ENCODE measurements at places on chromosomes 5 and 9.

DNA sequence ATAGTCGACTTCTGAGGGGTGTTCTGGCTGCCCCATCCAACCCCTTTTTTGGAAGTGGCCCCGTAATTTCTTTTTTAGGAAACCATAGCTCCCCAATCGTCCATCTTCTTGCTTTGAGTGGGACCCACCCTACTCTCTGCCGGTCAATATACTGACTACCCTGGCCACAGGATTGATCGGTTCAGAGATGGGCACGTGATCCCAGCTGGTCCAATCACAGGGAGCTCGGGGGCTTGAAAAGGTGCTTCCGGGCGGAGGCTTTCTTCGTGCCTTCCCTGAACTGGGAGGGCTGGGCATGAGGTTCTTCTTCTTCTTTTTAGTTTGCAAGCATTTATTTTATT lies 78.7 kb upstream of the SH3PXD2B start:
- no peak for DNase-seq

- DNase-seq = no peak
These were observed 202.6 kb downstream of the NR3C1 start for GRCh38 chr5:143200781-143201398.

GRCh38 chr9:123679330-123679987 lies 250.5 kb downstream of the DENND1A start:
- DNase-seq = no peak

DNA sequence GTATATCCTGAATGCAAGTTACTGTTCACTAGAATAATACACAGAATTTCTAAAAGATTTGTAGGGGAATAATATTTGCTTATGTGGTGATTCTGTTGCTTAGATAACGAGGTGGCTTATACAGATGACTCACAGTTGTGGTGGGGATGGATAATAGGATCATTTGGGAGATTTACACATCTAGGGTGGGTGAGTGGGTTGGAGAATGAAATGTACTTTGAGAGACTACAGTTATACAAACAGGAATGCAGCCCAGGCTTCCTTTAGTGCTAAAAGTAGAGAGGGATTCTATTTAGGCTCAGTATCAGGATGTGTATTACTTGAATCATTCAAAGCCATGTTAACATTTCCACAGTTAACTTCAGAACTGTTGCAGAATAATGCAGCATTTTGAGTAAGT lies 1.8 kb downstream of the CTXN3 start:
- DNase-seq = no peak

GRCh38 chr9:122227575-122227900 lies 1.2 kb downstream of the LHX6 start:
- no peak for DNase-seq

DNA sequence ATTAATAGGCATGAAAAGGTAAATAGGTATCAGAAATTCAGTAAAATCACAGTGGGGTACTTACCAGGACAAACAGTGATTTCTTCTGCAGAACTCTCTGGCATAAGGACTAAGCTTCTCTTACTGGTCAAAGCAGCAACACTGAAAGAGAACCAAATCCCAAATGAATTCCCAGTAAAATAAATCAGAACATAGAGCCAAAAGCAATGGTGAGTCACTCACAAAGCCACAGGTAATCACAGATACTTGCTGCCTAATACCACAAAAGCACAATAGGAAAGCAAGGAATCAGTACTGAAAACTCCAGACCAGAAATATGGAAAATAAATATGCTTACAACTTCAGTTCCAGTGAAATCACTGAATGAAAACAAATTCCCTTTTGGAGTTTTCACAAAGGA lies 50.7 kb downstream of the UIMC1 start:
- DNase-seq = no peak

DNA sequence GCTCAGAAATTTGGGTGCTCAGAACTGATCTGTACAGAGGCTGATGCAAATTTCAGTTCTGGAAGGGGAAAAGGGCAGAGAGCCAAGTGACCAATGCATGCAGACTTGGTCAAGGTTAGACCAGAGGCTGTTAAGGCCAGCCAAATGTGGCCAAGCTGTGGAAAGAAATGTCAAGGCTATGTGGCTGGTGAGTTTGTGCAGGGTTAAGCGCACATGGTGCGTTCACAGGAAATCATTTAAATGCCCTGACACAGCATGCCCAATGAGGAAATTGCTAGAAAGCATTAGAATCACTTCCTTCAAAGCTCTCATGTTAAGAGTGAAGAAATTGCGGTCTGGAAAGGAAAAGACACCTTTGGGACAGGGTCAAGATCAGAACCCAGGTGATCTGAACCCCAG lies 58.0 kb downstream of the PTPN3 start:
- no peak for DNase-seq

- no peak for DNase-seq
These were observed 61.1 kb downstream of the GRIA1 start for GRCh38 chr5:153551537-153552079.

DNA sequence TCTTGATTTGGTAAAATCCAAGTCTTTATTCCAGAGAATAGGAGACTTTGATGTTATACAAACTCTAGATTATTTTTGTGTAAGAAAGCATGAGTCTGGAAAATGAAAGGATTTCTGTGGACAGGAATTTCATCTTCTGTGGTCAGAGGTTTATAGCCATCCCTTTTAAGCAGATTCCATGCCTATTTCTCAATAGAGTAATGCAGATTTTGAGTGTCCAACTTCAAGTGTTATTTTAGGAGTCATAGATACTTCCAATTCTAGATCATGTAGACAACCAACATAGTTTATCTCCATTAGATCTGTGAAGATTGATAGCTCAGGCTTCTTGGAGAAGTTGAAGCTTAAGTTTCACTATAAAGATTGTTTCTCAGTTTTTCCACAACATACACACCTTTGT lies 379.7 kb downstream of the PSAT1 start:
- DNase-seq = no peak

DNA sequence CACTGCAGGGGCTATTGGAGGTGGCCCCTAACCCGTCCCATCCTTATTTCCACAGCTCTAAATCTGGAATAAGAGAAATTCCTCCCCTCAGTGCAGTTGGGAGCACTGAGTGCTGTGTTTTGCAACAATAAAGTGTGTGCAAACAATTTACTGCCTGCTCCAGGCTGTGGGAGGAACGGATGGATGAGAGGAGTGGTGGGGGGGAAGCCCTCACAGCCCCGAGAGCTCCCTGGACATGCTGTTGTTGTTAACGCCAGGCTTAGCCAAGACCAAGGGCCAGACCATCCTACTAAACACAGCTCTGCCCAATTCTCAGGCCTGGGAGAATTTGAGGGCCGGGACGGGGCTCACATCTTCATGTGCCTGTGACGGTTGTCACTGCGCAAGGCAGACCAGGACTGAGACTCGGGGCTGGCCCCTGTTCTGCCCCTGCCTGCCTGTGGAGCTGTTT lies 200.2 kb downstream of the DAB2IP start:
- DNase-seq = no peak

DNA sequence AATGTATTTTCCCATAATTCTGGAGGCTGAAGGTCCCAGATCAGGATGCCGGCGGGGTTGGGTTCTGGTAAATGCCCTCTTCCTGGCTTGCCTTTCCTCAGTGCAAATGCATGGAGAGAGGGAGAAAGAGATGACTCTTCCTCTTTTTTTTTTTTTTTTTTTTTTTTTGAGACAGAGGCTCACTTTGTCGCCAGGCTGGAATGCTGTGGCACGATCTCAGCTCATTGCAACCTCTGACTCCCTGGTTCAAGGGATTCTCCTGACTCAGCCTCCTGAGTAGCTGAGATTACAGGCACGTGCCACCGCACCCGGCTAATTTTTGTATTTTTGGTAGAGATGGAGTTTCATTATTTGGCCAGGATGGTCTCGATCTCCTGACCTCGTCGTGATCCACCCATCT lies 300.0 kb upstream of the TAS2R1 start:
- DNase-seq = no peak

DNA sequence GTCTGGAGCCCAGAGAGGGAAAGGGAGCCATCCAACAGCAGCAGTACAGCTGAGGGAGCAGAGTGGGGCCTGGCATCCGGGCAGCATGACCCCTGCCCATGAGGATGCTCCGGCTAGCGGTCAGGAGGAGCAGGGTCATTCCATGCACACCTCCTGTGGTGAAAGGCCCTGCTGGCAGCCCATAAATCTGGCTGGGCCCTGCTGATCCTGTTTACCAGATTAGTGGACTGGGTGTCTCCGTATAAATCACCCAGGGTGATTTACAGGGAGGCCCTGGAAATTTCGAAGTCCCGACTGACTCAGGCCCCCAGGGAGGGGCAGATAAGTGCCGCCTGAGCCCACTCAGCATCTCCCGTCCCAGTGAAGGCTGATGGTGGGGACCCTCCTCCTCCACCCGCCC lies 117.6 kb upstream of the HAND1 start:
- no peak for DNase-seq

- no peak for DNase-seq
These were observed 289.7 kb upstream of the SEMA6A start for GRCh38 chr5:116864157-116864837.

- no peak for DNase-seq
These were observed 565.6 kb downstream of the PRR16 start for GRCh38 chr5:121029536-121030245.

DNA sequence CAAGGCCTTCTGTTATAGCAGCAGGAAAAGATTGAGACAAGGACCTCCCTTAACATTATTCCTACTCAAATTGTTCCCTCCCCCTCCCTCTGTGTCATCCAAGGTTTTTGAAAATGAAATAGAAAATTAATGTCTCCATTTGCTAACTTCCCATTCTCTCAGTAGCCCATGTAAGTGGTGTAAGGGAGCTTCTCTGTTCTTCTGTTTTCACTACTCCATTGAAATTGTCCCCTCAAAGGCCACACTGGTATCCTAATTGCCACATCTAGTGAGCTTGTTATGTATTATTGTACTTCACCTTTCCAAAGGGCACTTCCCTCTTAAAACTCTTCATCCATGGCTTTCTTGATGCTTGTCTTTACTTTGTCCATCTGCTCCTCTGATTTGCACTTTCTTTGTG lies 131.2 kb upstream of the PIK3R1 start:
- no peak for DNase-seq

Measured in anterior cingulate cortex (tissue), 58 donors.